ENCODE measurements at places on chromosomes 2 and 18.

GRCh38 chr2:5504756-5505155 lies 187.4 kb upstream of the SOX11 start:
- no peak for DNase-seq

DNA sequence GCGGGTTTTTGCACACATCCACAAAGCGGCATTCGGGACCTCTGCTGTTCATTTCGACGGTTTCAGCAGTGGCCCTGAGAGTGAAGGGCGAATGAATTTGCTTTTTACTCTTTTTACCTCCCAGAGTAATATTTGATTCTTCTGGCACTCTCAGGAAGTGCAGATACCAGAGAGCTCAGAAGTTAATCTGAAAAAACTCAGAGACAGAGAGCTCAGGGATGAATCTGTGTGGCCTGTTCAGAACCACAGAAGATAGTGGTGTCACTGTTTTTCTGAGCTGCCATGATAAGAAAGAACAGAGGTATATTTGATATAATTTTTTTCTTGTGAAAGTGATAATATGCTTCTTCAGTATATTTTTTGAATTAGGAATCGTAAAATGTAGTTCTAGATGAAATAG lies 129.3 kb downstream of the MBP start:
- no peak for DNase-seq

DNA sequence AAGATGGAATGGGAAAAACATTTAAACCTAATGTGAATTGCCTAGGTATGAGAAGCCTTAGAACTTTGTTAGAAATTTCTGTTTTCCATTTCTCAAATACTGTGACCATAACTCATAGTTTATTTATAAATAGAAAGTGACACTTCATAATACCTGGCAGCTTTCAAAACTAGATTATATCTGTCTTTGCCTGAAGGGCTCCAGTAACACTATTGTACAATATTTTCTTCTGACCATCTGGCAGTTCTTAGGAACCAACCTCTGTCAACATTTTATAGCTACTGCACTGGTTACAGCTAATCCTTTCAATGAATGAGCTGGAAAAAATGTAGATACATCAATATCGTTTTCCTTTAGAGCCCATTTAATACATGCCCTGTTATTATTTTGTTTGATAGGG lies 237.4 kb downstream of the CAMKMT start:
- no peak for DNase-seq

- DNase-seq = no peak
These were observed 53.9 kb upstream of the RMP24 start for GRCh38 chr18:35918564-35918963.

DNA sequence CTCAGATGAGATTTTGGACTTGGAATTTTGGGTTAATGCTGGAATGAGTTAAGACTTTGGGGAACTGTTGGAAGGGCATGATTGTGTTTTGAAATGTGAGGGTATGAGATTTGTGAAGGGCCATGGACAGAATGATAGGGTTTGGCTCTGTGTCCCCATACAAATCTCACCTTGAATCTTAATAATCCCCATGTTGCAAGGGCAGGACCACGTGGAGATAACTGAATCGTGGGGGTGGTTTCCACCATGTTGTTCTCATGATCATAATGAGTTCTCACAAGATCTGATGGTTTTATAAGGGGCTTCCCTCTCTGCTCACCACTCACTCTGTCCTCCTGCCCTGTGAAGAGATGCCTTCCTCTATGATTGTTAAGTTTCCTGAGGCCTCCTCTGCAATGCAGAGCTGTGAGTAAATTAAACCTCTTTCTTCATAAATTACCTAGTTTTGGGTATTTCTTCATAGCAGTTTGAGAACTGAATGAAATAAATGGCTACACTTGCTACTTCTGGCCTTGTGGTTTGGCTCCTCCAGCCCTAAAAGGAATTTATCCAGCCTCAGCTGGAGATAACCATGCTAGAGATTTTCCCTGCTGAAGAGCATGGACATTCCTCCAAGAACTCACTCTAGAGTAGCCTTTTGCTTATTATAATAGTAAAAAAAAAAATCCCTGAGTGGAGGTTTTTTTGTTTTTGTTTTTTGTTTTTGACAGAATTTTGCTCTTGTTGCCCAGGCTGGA lies 144.3 kb upstream of the TFPI start:
- DNase-seq = peak; percentile 36

DNA sequence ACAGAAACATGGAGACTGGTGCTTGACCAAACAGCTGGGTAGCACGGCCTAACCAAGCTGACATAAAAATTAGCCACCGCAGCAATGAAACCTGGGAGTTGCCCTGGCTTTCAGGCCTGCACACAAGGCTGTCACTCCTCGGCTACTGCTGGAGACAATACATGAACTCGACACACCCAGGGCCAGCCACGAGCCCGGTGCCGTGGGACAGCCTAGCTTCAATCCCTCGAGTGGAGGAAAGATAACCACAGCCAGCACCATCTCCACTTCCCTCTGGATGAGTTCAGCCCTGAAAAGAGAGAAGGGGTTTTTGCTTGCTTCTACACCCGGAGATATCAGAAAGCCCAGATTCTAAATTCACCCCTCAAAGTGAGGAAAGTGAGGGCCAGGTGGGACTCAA lies 78.0 kb downstream of the BCL2L11 start:
- DNase-seq = no peak

GRCh38 chr18:13258921-13259320 lies 40.4 kb downstream of the LDLRAD4 start:
- DNase-seq = peak; percentile 24

- DNase-seq = no peak
These were observed 686.7 kb downstream of the NYAP2 start for GRCh38 chr2:226086190-226086589.

- DNase-seq = peak; percentile 21
These were observed 92.3 kb downstream of the UBE2E3 start for GRCh38 chr2:181072486-181073235.

DNA sequence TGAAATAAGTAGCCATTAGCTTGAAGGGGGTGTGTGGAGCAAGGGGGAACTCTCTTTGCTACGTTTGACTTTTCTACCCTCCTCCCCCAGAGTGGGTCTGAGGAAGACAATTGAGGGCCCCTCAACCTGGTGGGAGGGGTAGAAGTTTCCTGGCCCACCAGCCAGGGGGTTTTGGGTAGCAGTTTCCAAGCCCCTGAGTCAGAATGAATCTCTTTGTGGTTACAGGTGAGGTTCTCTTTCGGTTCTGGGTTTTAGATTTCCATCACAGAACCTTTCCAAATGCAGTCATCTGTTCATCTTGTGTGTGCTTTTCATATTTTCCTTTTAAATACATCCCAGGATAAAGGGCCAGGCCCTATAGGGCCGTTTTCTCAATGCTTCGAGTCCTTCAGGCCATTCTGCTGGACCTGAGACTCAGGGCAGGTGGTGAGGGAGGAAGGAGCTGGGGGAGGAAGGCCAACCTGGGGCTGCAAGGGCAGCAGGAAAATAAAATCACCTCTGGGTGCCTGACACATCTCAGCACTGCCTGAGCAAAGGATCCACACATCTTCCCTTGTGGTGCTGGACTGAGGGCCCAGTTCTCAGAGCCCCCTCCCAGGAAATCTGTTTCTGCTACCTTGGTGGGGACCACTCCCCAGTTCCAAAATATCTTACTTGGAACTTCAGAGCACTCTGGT lies 4.7 kb downstream of the LBH start:
- DNase-seq = no peak

DNA sequence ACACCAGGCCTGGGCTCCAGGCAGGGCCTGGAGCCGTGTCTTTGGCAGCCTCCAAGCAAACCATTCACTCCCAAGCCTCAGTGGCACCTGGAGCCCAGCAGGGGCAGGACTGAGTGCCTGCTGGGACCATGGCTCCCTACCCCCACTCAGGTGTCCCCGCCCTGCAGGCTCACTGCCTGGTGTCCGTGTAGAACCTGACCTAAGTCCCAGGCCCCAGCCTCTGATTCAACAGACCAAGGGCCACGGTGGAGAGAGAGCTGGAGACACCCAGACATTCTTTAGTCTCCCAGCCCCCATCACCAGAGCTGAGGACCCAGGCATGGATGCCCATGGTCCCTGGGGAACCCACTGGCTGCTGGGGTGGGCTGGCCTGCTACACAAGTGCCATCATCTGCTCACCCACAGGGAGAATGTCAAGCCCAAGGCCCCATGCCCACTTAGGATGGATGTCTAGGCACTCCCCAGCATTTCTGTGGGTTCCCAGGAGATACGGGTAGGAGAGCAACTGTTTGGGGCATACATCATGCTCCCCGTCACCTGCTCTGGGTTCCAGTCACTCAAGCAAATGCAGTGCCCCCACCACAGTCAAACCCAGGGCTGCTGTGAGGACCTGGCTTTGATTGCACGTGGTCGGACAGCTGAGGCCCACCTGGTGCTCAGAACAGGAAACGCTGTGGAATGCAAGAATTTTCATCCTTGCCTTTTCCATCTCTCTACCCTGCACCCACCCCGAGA lies 42.9 kb upstream of the ATG16L1 start:
- DNase-seq = no peak

DNA sequence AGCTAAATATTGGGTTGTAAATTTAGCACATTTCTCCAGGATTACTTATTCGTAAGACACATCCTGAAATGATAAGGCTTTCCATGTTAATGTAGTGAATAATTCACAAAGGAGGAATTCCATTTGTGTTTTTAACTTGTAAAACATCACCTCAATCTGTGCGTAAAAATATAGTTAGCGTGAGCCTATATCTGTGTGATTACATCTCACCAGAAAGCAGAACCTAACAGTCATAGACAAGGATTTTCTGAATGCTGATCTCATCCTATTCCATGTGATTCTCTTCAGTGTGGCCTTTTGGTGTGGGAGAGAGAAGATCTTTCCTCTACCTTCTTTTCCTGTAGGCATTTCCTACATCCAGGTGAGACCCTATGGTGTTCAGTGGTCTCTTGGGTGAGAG lies 263.2 kb upstream of the RASGRP3 start:
- no peak for DNase-seq

- DNase-seq = no peak
These were observed 91.9 kb downstream of the QPCT start for GRCh38 chr2:37436323-37436722.

- DNase-seq = peak; percentile 86
These were observed 114.5 kb upstream of the ZFP36L2 start for GRCh38 chr2:43340945-43341356.

- DNase-seq = no peak
These were observed 70.4 kb downstream of the FECH start for GRCh38 chr18:57516056-57516455.

DNA sequence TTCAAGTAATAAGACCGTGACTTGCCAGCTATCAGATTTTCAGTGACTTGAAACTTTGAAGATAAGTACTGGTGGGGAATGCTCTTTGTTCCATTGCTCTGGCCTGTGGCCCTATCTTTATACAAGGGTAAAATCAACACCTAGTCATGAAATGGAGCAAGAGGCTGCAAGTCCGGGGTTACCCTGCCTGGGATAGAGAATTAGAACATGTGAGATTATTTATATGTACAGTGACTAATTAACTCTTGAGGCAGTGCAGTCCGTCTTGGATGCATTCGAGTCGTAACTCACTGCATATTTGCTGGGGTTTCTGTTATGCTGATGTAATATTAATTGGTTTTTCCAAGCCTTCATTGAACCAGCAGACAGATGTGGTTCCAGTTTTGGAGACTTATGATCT lies 105.8 kb upstream of the LYPD6 start:
- DNase-seq = peak; percentile 66

GRCh38 chr18:41548521-41549260 lies 406.3 kb upstream of the PIK3C3 start:
- DNase-seq = no peak

DNA sequence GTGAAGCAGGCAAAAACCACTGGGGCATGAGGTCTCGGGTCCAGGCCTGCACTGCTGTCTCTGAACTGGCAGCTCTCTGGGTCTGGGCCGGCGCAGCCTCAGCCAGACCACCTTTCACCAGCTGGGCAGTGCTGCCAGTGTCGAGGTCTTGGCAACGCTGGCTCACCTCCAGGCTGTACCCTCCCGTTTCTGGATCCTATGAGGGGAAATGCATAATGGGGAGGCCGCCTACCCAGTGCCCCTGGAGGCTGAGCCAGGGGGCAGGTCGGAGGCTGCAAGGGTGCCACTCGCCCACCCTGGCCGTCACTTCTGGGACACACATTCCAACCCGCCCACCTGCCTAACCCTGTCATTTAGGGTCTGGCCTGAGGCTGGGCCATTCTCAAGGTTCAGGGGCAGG lies 24.6 kb downstream of the KIF1A start:
- no peak for DNase-seq

DNA sequence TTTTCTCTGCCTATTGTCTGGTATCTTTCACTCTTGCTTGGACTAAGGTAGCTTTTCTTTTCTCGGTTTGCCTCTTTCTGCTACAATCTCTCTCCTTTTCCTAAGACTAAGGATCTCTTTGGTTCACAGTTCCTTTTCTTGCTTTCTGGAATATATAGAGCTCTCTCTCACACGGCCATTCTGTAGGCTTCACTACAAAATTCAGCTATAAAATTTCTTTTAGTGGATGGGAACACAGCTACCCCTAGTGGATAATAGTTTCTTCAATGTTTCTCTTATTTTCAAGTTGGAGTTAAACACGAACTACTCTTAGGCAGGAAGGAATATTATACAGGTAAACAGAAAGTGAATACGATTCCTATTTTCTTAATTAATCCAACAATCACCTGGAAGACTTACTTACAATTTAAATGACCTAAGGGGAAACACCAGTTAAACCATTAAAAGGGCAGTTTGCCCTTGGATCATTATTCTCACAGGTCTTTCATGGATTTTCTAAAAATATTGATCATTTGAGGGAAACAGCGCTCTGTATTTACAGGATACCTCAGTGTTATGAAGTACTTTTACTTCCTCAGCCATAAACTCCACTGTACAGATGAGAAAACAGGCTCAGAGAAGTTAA lies 140.5 kb downstream of the LRP2 start:
- no peak for DNase-seq

GRCh38 chr2:200812122-200813022 lies 662 bp downstream of the BZW1 start:
- DNase-seq = peak; percentile 60

DNA sequence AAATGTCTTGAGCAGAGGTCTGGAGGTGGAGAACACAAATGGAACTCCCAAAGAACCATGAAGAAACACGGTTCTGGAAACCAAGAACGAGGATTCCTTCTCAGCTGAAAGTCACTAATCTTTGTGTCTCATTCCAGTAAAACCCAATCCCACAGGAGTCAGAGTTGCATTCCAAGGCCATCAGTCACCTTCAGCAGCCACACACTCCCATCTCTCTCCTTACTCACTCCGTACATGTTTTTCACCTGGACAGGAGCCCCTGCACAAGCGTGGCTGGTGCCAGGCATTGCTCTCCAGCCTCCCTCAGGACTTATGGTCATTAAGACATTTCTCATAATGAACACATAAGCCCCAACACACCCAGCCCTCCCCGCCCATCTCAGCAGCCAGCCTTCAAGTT lies 175.4 kb upstream of the SIX2 start:
- DNase-seq = peak; percentile 64

DNA sequence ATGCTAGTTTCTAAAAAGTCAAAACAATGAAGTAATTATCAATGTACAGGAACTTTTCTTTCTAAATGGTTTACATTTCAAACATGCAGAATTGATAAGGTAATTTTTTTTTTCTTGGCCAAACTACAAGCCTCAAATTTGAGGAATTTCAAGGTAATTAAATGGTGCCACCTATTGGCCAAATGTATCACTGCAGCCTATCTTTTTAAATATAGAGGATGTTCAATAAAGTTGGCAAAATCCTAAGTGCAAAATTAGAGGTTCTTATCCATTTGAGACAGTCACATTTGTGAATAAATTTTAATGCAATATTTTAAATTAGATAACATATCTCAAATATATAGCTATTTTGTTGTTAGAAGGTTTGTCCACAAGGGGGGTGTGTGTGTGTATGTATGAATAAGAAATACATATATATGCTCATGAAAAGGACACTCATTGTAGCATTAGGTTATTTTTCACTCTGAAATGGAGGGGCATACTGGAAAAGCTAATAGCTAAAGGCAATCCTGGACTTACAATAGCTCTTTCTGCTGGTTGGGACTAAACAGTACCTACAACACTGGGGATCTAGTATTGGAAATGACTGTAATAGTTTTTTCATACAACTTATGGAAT lies 26.2 kb downstream of the MMADHC start:
- peak; percentile 16 for DNase-seq
